ENCODE measurements at places on chromosomes 4 and X.

DNA sequence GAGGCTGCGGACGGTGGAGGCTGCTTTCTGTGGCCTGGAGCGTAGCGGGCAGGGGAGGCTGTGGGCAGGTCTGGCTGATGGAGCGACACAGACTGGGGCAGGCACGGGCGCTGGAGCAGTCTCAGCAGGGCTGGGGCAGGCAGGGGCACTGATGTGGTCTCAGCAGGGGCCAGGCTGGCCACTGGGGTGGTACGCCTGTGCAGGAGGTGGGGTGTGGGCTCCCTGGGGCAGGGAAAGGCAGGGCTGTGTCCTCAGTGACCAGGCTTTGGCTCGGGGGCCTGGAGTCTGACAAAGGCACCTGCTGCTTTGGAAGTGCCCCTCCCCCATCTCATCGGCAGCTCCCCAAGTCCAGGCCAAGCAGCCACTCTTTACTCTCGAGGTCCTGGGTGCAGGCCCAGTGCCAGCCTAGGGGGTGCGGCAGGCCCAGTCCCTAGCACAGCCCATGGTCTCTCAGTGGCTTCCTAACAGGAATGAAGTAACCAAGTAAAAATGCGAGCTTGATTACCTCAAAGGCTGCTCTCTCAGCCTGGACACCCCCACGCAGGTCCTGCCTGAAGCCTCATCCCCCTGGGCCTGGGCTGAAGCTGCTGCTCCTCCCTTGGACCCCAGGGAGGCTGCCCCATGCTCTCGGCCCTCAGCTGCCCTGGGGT lies 55.5 kb downstream of the ADRA2C start:
- DNase-seq: no peak

DNA sequence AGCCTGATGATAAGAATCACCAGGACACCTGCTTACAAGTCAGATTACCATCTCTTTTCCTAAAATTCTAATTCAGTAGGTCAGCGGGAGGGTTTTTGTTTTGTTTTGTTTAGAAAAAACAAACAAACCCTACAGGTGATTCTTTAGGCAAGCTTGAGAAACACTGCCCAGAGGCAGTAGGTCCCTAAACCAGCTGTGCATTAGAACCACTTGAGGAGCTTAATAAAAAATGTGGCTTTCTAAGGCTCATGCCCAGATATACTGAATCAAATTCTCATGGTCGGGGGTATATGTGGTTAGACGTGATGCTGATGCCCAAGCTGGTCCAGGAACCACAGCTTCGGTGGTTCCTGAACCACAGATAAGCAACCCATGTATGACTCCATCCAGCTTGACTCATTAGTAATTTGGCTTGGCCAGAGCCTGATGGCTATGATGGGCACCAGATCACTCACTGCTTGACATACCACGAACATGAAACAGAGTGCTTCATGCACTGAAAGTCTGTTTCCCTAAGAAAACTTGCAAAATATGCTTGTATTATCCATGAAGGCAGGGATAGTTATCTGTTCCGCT lies 338.1 kb upstream of the F9 start:
- no peak for DNase-seq

GRCh38 chr4:165612936-165613335 lies 234.1 kb downstream of the CPE start:
- DNase-seq: no peak

- no peak for DNase-seq
Measured at GRCh38 chrX:13917507-13917906, 100.6 kb upstream of the GPM6B start.

GRCh38 chr4:38856524-38857337 lies at the start of gene TLR6:
Gene TLR6 (minus strand): TSS chr4:38856817. CDS start chr4:38829473, 27,344 bp downstream.
- DNase-seq: no peak

GRCh38 chrX:103063918-103064434 lies at the start of gene BEX1:
Gene BEX1 (minus strand): TSS chrX:103064171. CDS start chrX:103063274, 897 bp downstream.
- no peak for DNase-seq

GRCh38 chr4:16750882-16751642 lies 147.4 kb downstream of the LDB2 start:
- DNase-seq: no peak
